EL (cell line): ENCODE measurements at places on chromosomes 4 and X.

- DNase-seq, result no peak
These were observed 127.1 kb downstream of the PJA1 start for GRCh38 chrX:69038188-69038587.

GRCh38 chr4:31194823-31195222, 474.7 kb downstream of the PCDH7 start:
- no peak for DNase-seq

- no peak for DNase-seq
These were observed 8.1 kb upstream of the SAP30 start for GRCh38 chr4:173362666-173363065.

- DNase-seq, result no peak
These were observed 46.6 kb downstream of the RASGEF1B start for GRCh38 chr4:81424816-81425755.

- peak; percentile 45 for DNase-seq
These were observed 30.1 kb downstream of the NEIL3 start for GRCh38 chr4:177339477-177340374.

GRCh38 chr4:22167201-22167600, 218.6 kb upstream of the KCNIP4 start:
- DNase-seq, result no peak

DNA sequence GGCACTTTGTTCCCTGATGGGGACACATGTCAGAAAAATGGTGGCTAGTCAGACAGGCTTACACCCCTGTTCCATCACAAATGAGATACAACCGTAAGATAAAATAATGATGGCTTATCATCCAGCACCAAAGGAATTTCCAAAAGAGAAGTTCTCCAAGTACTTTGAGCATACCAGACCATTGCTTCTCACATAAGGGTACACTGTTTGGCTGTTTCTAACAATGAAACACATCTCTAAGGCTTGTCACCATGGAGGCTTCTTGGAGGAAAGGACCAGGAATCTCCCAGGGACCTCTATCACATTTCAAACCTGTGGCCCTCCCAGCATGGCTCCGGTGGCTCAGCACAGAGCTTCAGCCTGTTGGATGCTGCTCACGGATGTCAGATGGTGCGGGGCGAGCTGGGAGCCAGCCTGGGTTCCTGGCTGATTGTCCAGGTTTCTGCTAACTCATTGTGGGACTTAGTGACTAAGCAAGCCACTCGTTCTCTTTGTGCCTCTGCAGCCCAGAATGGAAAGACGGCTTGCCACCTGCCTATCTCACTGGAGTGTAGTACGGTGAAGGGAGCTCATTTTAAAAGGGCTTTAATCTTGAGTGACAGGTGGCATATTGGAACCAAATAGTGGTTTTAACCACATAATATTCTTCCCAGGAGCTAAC, 54.5 kb downstream of the FHDC1 start:
- no peak for DNase-seq
